ENCODE measurements at places on chromosomes 4 and X.

DNA sequence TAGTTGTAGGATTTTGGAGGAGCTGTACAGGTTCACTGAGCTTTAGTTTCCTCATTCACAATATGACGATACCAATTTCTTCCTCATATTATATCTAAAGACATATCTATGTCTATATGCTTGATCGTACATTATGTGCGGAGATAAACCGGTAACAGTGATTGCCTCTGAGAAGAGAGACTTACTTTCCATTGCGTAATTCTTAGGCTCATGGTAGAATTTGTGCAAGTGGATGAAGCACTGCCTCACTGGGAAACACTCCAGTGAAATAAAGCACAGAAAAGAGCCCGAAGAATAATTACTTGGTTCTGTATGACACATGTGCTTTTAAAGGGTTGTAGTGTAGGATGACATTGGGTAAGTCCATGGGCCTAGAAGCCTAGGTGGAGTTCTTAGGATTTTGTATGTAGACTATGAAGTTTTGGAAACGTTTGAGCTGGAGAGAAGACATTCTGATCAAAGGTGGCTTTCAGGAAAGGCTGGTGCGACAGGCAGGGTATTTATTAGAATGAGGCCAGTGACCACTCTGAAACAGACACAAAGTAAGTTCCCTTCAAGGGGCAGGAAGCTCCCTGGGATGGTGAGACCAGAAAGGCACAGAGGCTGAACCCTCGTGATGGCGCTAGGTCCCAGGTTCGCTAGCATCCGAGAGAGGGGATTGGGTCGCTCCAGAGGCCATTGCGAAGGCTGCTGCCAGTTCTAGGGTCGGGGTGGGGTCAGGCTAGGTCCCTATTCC lies 649 bp upstream of the VBP1 start:
- DNase-seq = no peak

- DNase-seq = no peak
These were observed 35.8 kb downstream of the ATXN3L start for GRCh38 chrX:13283950-13284546.

DNA sequence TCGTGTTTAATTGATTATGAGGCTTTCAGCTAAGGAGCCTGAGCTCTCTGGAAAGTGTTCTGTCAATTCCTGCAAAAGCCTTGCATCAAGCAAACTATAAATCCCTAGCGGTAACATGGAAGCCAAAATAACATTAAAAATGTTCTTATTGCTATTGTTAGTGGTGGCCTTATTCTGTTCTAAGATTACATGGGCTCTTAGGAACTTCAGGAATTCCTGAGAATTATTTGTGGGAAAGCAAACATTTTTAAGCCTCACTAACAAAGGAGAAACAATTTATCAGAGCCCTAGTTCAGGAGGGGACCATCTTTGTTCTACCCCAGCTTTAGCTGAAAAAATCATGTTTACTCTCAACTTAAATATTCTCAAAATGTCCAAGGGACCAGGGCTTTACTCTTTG lies 119.6 kb downstream of the PAPSS1 start:
- DNase-seq = no peak

- DNase-seq = no peak
These were observed 102.7 kb downstream of the SH3BGRL start for GRCh38 chrX:81304563-81304962.

GRCh38 chrX:24515447-24515846 lies 50.4 kb downstream of the PDK3 start:
- DNase-seq = no peak

DNA sequence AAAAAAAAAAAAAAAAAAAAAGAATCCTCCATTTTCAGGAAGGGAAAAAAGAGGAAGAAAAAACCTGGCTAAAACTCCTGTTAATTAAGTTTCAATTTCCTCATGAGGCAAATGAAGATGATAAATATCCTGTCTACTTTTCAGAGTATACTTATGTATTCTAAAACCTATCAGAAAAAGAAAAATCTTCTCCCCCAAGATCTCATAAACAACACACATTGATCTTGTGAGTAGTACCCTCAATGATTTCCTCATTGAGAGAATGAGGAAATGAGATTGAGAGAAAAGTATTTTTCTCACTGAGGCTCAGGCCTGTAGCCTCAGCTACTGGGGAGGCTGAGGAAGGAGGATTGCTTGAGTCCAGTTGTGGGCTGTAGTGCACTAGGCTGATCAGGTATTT lies 146.7 kb downstream of the TET2 start:
- DNase-seq = no peak

DNA sequence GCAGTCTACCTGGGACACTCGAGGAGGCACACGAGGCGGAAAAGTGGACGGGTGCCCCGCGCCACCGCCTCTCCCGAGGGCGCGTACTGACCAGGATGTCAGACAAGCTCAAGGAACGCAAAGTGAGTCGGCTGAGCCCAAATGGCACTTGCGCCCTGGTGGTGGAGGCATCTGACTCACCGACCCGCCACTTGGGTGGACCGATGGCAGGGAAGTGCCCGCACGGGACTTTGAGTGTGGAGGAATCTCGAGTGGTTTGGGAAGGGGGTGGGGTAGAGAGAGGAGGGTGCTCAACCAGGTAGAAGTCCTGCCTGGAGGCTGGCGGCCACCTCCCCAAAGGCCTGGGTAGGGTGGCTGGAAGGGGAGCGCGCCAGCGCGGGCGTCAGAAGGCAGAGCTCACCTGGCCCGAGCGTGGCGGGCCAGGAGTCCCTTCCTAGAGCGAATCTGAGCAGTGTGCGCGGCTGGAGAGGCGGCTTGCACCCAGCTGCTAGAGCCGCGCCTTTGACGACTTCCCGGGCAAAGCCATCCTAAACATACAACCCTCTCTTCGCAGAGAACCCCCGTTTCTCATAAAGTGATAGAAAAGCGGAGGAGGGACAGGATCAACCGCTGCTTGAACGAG lies 655 bp downstream of the HELT start:
- DNase-seq = no peak

DNA sequence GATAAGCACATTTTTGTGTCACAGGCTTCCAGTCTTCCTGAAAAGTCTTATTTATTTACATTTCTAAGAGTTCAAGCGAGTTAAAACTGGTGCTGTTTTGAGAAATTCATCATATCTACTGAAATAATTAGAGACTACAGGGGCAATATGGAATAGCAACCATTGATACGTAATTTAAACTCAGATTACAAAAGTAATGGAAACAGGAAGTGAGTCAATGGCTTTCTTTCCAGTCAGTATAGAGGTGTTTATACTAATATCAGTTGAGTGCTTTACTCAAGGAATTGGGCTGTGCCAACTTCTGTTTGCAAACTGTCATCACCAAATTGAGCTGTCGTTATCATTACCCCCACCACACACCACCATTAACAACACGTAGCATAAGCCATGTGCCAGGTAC lies 222.7 kb downstream of the COL25A1 start:
- DNase-seq = no peak

- DNase-seq = no peak
These were observed 29.1 kb downstream of the MAGED1 start for GRCh38 chrX:51922561-51922960.

DNA sequence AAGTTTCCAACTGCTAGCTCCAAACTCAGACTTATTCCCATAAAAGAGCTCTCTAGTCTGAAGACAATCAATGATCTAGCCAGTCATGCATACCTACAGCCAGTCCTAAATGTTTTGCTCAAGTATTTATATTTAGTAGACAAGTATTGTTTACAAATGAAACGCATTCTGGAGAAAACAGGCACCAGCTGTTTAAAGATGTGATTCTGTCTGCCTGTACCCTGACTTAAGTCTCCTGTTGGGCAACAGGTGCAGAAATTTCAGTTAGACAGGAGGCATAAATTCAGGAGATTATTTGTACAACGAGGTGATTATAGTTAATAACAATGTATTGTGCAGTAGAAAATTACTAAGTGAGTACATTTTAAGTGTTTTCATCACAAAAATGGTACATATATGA lies 28.9 kb downstream of the LNX1 start:
- DNase-seq = no peak

DNA sequence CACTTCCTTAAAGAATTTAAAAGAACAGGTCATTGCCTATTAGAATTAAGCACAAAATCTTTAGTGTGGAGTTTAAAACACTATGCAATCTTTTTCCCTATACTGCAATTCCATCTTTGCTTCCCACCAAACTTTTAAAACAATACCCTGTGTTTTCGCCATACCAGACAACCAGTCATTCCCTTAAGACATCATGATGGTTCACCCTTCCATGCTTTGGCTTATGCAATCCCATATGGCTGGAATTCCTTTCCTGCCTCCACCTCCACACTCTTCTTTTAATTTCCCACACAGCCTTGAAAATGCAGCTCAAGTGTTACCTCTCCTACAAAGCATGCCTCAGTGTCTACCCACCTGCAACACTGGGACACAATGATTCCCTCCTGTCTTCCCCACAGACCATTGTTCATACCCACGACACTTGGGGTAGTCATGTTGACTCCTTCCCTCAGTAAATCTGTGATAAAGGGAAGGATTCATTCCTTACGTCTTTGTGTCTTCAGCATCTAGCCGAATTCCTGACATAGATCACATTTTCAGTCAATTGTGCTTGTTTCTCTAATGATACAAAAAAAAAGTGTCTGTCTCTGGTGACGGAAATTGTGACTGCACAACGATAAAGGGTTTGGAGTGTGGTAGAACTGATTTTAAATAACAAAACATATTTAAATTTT lies 166.3 kb downstream of the FNIP2 start:
- no peak for DNase-seq

DNA sequence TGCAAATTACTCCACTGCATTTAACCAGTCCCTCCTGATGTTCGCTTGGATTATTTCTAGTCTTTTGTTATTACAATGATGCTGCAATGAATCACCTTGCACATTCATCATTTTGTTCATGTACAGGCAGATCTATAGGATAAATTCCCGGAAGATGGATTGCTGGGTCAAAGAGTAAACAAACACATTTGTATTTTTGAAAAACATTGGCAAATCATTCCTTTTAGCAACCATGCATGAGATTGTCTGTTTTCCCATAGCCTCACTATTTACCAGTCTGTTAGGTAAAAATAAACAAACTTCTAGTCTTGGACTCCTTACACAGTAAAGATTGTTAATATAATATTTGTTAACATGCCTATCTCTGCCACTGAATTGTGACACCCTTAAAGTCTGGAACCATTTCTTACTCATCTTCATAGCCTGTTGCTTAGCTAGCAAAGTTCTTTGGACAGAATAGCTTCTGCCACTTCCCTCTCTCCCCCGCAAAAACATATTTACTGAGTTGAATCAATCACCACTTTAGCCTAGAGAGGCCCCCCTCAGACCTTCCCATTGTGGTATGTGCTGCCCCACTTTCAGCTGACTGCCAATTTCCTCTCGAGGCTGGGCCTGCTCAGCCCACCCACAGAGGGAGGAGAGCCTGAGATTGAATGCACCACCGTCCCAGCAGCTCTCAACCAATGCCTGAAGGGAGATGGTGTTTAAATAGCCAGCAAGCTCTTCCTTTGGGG lies 108.4 kb upstream of the ATXN3L start:
- peak; percentile 13 for DNase-seq

DNA sequence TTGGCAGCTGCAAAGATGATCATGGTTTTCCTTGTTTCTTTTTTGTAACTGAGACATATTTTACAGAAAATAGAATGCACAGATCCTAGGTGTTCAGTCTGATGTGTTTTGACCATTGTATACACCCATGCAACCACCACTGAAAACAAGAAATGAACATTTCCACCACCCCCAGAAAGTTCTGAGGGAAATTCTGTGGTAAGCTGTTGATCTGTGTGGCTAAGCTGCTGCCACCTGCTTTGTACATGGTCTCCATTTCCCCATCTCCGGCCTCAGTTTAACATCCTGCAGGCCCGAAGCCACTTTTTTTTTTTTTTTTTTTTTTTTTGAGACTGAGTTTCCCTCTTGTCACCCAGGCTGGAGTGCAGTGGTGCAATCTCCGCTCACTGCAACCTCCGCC lies 65.3 kb downstream of the NYX start:
- no peak for DNase-seq

DNA sequence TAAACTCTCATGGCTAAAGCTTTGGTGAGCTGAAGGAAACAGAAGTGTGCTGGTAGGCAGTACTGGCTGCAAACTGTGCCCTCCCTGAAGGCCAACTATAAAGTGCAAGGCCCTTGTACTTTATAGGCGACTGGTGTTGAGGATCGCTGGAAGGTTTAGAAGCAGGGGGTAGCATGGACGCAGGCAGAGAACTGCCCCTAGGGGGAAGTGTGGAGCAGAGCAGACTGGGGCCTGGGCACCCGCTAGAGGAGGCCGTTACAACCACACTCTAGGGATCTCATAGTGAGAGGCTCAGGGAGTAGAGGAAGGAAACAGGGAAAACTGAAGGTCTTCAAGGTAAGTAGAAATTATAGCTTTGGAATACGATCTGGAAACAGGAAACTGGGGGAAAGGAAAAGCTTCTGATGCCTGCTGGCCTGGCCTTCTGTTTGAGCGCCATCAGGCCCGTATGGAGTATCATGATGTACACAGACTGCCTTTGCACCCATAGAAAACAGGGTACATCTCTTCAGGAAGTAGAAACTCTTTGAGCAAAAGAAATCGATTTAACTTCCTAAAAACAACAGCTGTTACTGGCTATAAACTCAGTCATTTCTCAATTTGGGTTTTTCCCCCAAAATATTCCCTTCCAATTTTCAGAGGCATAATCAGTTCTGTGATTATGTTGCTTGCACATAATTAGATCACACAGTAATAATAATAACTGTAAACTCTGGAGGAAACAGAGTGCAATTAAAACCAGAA lies 23.9 kb upstream of the TMSB4X start:
- DNase-seq = peak; percentile 56

DNA sequence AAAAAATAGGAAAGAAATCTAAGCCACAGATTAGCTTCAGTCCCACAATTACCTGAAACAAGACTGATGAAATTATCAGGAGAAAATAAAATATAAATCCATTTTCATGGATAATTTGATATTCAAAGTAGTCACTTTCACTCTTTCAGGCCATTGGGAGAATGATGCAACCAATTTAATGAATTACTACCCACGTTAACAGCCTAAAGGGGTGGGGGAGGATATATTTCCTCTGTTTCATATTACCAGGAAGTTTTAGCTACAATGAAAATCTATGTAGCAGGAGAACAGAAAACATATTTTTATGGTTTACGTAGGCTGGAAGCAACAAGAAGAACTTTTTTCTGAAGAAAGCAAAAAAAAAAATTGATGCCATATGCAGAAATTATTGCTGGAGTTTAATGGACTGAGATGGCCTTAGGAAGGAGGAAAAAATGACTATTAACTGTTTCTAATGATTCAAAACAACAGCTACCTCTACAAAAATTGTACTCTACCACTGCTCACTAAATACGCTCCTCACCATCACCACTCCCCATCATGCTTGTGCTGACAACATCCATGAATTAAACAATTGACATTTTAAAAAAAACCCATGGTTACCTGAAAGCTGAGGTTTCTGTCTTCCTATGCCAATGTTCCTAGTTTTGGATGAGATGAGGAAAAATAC lies 100.9 kb downstream of the CXXC4 start:
- DNase-seq = no peak

DNA sequence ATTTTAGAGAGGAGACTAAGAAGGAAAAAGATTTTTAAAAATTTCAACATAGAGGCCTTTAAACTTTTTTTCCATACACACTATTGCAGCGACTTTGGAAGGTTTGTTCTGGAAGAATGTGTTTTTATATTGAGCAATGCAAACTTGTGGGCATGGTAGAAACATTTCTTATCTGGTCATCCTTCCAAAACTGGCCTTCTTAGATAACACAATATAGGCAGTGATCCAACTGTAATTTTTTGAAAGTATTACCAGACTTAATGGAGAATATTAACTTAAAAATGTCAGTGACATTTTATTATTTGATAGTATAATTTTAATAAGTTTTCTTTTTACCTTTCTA lies 25.6 kb downstream of the FHDC1 start:
- DNase-seq = no peak

GRCh38 chrX:149495573-149496071 lies 9.5 kb downstream of the IDS start:
- DNase-seq = no peak

GRCh38 chr4:37732526-37733186 lies 46.5 kb upstream of the RELL1 start:
- DNase-seq = no peak

All from stimulated activated CD8-positive, alpha-beta memory T cell treated with anti-CD3 and anti-CD28 coated beads, Interleukin-15, amount 100 ng/mL, for 48 hours (primary cell).